ENCODE measurements at places on chromosomes 16 and 17.

GRCh38 chr16:88539652-88540345, 30.4 kb upstream of the ZC3H18 start:
- DNase-seq: no peak

DNA sequence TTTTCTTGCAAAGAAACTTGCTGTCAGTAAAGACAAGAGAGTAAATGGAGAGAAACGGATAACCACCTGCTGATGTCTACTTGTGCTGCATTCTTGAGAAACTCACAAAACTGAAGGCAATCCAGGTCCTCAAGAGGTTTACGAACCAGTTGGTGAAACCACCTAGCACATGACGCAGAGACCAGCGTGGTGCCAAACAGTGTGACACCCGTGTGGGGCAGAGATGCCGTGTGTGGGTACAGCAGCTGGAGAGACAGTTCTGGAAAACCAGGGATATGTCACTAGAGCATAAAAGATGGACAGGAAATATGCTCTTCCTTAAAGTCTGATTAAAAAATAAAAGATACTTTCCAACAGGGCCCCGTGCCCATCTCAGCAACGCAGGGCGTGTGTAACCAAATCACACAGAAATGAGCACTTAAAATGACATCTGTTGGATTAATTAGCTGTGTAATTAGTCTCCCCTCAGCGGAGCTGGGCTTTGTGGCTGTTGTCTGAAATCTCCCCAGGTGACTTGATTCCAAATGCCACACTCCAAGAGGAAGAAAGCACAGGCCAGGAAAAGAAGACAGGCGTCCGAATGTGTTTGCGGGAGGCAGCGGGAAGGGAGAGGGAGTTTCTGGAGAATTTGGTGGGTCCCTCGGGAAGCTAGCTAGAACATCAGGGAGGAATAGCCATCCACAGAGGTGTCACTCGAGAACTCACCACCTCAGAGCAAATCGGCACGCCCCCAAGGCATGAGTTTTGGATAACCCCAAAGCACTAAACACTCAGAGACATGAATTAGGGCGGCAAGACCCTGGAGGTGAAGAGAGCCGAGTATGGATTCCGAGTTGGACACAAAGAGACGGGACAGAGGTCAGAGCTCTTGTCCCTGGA, 109.8 kb downstream of the ZFHX3 start:
- DNase-seq: no peak

DNA sequence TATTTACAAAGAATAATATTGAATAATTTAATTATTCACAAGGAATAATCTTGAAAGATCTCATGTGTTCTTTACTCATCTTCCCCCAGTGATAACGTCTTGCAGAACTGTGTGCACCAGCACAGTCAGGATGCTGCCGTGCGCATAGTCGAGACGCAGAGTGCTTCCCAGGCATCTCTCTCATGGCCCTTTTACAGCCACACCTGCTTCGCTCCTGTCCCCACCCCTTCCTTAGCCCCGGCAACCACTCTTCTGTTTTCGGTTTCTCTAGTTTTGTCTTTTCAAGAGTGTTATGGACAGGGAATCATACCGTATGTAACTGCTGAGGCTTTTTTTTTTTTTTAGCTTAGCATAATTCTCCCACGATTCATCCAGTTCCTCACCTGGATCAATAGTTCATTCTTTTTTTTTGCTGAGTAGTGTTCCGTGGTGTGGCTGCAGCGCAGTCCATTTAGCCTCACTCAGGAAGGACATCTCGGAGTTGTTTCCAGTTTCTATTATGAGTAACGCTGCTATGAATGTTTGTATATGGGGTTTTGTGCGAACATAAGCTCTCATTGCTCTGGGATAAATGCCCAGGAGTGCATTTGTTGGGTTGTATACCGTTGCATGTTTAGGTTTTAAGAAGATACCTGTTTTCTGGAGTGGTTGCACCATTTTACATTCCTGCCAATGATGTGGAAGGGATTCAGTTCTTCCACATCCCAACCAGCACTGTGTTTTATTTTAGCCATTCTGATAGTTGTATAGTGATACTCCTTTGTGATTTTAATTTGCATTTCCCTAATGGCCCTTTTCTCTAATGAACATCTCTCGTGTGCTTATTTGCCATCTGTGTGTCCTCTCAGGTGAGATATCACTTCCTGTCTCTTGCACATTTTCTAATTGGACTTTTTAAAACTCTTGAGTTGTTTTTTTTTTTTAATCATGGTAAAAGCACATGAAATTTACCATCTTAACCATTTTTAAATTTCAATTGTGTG, 47.6 kb downstream of the SEC14L1 start:
- DNase-seq: no peak

- DNase-seq: no peak
Observed at GRCh38 chr17:81348097-81349055, 46.9 kb upstream of the BAHCC1 start.

- DNase-seq: no peak
Observed at GRCh38 chr16:86626966-86627365, 48.6 kb downstream of the FOXL1 start.

DNA sequence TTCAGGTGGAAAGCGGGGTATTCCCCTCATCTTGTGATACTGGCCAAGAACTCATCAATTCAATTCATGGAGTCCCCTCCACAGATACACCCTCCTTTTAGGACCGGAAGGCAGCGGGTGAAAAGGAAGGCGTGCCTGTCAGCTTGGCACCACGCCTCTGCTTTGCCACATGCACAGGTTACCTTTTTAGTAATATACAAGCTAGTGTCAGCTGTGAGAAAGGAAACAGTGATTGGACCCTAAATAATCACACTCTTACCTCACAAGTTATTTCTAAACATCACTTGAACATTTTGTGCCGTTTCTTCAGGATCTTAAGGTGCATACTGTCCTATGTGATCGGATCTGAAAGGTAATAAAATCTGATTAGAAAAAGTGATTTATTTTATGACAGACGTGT, 15.7 kb downstream of the ZDHHC7 start:
- DNase-seq: no peak

GRCh38 chr17:43905985-43906852, 1.1 kb downstream of the MPP2 start:
- peak; percentile 83 for DNase-seq

- DNase-seq: no peak
Observed at GRCh38 chr17:72617557-72617956, 474.9 kb downstream of the SLC39A11 start.

DNA sequence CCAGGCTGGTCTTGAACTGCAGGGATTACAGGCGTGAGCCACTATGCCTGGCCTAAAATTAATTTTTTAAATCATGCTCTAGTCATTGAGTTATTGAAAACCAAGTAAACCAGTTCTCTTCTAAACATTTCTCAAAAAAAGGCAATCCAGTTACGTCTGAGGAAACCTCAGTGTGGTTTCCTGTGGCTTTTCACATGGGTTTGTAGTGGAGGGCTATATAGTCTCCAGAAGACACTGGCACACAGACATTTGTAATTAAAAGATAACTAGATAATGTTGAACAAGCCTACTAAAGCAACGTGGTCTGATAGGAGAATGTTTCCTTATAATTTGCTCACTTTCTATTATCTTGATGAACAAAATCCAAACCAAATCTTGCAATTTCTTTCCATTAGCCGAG, 5.2 kb upstream of the TOB1 start:
- DNase-seq: no peak

- no peak for DNase-seq
Observed at GRCh38 chr16:30399435-30400186, 4.4 kb downstream of the ZNF48 start.

GRCh38 chr16:88784074-88784855, 755 bp downstream of the PIEZO1 start:
- DNase-seq: peak; percentile 75

GRCh38 chr17:36682773-36683172, 81.4 kb downstream of the MRM1 start:
- no peak for DNase-seq

DNA sequence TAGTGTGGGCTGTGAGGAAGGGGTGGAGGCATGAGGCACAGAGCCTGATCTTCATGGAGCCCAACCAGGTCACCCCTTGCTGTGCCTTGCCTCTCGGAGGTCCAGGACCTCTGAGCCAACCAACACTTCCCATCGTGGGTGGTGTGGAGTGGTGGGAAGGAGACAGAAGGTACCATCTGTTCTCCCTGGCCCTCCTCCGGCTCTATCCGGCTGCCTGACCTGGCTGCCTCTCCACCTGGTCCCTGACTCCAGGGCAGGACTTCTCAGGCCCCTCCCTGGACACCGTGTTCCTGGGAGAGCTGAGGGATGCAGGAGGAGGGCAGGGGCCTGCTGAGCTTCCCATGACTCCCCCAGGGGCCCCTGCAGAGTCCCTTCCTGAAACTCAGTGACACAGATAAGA, 3.9 kb downstream of the PDK2 start:
- DNase-seq: no peak

GRCh38 chr16:22645868-22646267, 135.2 kb downstream of the NPIPB5 start:
- DNase-seq: no peak

- DNase-seq: no peak
Observed at GRCh38 chr16:70736465-70737376, 50.9 kb upstream of the MTSS2 start.

- no peak for DNase-seq
Observed at GRCh38 chr17:16107165-16107770, 107.6 kb downstream of the TTC19 start.

GRCh38 chr16:24490866-24491265, 48.5 kb upstream of the RBBP6 start:
- DNase-seq: no peak

DNA sequence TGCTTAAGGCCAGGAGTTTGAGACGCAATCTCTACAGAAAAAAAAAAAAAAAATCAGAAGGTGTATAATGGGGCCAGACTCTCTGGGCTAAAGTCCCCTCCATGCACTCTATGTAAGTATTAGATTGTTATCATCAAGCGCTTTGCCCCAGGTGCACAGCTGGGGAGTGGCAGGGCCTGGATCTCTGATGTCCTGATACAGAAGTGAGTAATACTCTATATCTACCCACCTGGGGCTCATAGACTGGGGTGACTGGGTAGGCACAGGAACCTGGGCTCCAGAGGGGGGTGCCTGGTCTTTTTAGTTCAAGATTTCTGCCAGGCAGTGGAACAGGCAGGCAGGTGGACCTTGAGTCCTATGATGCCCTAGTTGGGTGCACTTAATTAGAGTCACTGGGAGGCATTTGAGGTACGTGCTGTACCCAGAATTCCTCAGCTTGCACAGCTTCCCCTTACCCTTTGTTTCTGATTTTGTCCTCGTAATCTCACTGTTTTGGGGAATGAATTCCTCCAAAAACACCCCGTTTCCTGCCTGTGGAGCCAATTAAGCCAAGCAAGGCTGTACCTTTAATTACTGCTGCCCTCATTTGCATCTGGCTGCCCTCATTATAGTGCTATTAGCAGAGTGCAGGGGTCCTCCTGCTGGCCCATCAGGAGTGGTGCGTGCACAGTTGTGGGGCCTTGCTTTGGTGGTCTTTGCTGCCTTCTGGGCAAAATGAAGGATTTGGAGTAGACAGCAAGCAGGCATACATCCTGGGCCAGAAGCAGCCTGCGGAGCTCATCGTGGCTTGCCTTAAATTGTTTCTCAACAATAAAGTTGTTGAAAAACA, 239.0 kb downstream of the SNX29 start:
- peak; percentile 51 for DNase-seq

GRCh38 chr17:37519251-37519985, 29.7 kb downstream of the DUSP14 start:
- no peak for DNase-seq

DNA sequence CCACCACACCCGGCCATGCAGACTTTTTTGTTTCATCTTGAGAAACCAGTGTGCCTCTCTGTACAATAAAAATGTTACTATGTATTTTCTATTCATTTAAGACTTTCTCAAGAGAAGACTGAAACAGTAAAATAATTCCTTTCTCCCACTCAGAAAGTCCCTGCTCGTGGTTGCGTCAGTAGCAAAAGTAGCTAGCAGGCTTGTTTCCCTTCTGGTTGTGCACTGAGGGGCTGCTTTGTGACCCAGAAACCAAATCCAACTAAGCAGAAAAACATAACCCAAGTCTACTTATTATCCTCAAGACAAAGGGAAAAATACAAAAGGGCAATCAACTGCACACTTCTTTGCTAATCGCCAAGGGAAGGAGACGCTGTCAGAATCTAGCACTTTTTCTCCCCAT, 3.4 kb upstream of the PNPO start:
- DNase-seq: no peak

GRCh38 chr17:78377858-78378224, 608 bp upstream of the PGS1 start:
- no peak for DNase-seq

- no peak for DNase-seq
Observed at GRCh38 chr17:38796451-38797157, 2.8 kb downstream of the PIP4K2B start.

DNA sequence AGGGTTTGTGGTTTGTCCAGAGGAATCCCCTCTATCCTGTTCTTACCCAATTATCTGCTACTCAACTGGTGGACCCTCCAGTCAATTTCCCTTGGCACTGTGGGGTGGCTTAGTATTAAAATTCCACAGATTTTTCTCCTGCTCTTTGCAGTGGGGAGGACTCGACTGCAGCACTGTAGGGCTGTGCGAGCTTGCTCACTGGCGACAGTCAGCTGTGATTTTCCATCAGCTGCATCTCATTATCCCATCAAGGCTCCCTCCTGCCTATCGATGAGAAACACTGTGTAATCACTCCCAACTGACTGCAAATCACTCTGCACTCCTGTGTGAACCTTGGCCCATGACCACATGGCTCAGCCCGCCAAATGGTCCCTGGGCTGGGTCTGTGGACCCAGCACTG, 90.5 kb upstream of the MAF start:
- no peak for DNase-seq

- DNase-seq: peak; percentile 47
Observed at GRCh38 chr16:87086575-87086974, 230.6 kb downstream of the C16orf95 start.

DNA sequence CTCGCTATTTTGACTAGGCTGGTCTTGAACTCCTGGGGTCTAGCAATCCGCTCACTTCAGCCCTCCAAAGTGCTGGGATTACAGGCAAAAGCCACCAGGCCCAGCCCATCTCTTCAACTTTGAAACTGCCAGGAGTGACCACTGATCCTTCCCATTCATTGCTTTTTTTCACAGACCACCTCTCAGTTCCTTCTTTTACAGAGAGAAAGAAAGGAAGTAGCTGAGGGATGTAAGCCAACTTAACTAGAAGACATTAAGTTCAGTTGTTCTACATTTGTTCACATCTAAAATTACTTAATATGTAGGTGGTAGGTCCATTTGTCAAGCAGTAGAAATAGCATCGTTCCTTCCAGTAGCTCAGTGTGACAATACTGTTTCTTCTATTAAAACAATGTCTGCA, 219.8 kb downstream of the STX8 start:
- DNase-seq: no peak

GRCh38 chr17:70675070-70675590, 505.8 kb downstream of the KCNJ2 start:
- no peak for DNase-seq

- DNase-seq: no peak
Observed at GRCh38 chr16:77059446-77059845, 131.5 kb upstream of the MON1B start.

Measured in iPS-NIHi11 (cell line).